ENCODE measurements at places on chromosomes 1 and 21.

DNA sequence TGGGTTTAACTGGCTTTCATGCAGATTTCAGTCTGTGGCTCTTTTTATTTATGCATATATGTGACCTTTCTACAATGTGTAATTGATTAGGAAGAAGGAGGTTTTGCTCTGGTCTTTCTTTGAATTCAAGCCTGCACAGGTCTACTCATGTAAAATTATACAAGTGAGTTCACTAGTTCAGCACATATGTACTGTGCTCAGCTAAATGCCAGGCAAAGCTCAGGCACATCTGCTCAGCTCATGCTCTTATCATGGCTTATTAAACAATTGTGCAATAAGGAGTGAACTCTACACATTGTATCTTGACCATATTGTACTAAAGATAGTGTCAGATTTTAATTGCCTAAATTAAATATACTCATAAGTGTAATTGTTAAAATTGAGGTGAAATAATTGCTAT, 378.4 kb downstream of the ADGRL2 start:
- DNase-seq, result no peak

GRCh38 chr1:119981986-119982815, 85.9 kb upstream of the ADAM30 start:
- no peak for DNase-seq

DNA sequence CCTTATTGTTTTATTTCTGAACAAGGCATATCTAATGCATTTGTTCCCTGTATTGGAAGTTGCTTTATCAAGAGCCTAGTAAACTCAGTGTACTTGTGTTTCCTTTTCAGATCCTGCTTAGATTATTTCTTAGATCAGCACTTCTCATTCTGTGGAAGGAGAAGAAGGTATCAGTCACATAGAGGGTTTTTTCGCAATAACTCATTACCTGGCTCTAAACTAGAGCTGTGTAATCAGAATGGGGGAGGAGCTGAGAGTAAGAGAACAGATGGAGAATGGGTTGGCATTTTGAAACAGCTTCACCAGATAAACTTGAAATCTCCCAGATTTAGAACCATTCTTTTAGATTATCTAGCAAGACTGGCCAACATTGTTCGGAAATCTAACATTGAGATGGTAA, 11.0 kb downstream of the AHCYL1 start:
- no peak for DNase-seq

- DNase-seq, result peak; percentile 81
Observed at GRCh38 chr1:54996359-54996868, 2.3 kb upstream of the BSND start.

DNA sequence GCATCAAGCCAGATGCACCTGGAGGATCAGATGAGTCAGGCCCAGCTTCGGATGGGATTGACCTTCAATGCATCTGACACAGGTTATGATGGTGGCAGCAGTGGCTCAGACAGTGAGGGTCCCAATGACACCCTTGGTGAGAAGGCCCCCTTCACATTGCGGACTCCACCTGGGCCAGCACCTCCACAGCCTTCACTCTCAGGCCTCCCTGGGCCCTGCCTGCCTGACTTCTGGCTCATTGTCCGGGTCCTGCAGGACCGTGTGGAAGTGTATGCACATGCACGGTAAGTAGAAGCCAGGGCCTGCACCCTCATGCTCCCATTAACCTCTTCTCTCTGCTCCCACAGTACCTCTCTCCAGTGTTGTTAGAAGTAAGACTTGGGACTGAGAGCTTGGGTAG, 20.8 kb downstream of the HYI start:
- no peak for DNase-seq

- no peak for DNase-seq
Observed at GRCh38 chr1:232150770-232151548, 479.0 kb downstream of the SIPA1L2 start.

DNA sequence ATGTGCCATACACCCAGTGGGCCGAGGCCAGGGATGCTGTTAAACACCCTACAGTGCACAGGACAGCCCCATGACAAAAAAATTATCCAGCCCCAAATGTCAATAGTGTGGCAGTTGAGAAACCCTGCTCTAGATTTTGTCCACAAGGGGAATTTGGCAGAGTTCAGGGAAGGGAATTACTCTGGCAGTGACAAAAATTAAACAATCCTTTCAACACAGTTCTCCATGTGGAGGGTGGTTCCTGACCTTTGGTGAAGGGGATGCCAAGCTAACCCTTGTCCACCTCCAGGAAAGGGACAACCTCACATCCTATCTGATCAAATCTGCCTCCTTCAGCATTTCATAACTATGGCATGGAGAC, 28.4 kb upstream of the CD84 start:
- no peak for DNase-seq

- no peak for DNase-seq
Observed at GRCh38 chr1:88916883-88917282, 25.5 kb upstream of the GTF2B start.

GRCh38 chr1:226419284-226420029, 11.6 kb upstream of the PARP1 start:
- DNase-seq, result no peak

DNA sequence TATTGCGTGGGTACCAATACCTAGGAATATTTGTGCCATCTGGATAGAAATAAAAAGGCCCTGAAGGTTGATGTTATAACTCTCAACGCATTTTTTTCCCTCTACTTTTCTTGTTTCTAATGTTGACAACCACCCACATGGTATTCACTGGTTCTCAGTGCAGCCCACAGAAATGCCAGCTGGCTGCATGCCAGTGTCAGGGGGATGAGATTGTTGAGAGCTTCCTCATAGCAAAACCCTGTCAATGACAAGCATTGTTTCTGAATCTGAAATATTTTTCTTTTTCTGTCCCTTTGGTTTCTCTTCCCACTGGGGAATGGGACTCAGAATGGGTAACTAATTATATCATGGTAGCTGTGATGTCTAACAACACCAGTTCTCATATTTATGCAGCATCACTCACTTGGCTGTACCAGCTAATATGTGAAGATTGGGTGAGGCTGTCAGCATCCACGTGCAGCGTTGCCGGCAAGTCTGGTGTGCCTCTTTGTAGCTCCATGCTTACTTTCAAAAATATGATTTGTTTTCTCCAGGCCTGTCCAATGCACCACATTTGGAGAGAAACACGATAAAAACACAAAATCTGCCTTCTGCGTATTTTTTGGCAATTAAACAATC, 284.6 kb downstream of the PTBP2 start:
- no peak for DNase-seq

- no peak for DNase-seq
Observed at GRCh38 chr21:37642493-37642892, 273.8 kb downstream of the KCNJ6 start.

- no peak for DNase-seq
Observed at GRCh38 chr1:212119863-212120262, 84.3 kb downstream of the DTL start.

DNA sequence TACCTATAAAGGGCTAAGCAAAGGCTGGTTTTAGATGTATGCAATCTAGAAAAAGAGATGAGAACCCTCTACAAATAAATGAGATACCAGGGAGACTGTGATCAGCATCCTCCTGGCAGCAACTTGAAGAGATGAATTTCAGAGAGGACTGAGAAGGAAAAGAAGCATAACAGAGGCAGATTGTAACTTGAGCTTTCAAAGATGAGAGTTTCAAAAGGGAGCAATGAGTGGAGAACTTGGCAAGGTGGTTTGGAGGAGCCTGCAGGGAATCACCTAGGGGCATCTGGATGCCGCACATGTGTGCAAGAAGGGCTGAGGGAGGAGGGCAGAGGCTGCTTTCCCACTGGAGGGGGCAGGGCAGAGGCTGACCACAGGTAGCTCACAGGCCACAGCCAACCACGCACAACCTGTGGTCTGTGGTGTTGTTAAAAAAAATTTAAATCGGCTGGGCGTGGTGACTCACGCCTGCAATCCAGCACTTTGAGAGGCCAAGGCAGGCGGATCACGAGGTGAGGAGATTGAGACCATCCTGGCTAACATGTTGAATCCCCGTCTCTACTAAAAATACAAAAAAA, 50.2 kb downstream of the PCNX2 start:
- DNase-seq, result no peak

- no peak for DNase-seq
Observed at GRCh38 chr1:51433972-51434510, 85.0 kb downstream of the EPS15 start.

GRCh38 chr1:1305300-1306069, 2.2 kb downstream of the ACAP3 start:
- DNase-seq, result peak; percentile 85

GRCh38 chr1:2255420-2256369, 27.6 kb downstream of the SKI start:
- DNase-seq, result peak; percentile 49

DNA sequence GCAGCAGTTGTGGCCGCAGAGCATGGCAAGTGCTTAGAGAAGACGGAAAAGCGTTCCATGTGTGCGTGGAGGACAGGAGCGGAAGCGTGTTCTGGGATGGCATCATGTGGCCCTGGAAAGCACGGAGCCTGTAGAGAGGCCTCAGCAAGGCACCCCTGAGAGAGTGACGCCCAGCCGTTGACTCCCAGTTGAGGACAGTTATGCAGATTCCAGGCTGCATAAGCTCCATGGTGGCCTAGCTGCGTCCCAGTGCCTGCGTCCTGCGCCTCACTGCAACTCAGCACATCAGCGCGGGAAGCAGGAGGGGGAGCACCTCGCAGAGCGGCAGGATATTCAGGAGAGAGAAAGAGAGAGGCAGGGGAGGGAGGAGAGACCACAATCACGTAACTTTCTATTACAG, 49.0 kb upstream of the TTC34 start:
- DNase-seq, result peak; percentile 27
